ENCODE measurements at places on chromosomes 2 and 18. TPM values are rescaled to one million over a fixed set of nuclear protein-coding genes. Genes with fewer than 3 reads are reported as not detected.

GRCh38 chr2:176149481-176149938 lies 1.8 kb upstream of the HOXD4 start:
- H3K27me3 ChIP-seq: peaks cover 64% of the 10 kb centered on the region
- H3K4me1 ChIP-seq: no peaks in the 10 kb centered on the region
- H3K36me3 ChIP-seq: no peaks in the 10 kb centered on the region
- no peak overlapping the region for H3K27ac ChIP-seq

DNA sequence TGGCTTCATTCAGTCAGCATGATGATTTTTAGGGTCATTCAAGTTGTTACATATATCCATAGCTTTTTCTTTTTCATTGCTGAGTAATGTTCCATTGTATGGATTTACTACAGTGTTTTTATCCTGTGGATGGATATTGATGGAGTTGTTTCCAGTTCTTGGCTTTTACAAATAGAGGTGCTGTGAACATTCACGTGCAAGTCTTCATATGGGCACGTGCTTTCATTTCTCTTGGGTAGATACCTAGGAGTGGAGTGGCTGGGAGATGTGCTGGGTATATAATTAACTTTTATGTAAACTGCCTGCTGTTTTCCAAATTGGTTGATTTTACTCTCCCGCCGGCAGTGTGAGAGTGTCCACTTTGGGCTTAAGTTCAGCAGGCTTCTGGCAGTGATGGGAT lies 16.5 kb downstream of the AGAP1 start:
- H3K4me3 ChIP-seq: no peak overlapping the region
- no peaks in the 10 kb centered on the region for H3K4me1 ChIP-seq
- DNase-seq: no peak
- no peaks in the 10 kb centered on the region for H3K36me3 ChIP-seq

GRCh38 chr18:51020536-51020935 lies 9.5 kb upstream of the SMAD4 start:
- peaks cover 1% of the 10 kb centered on the region for H3K4me1 ChIP-seq
- no peak for DNase-seq
- H3K27me3 ChIP-seq: no peaks in the 10 kb centered on the region

GRCh38 chr2:156486147-156486546 lies 50.0 kb downstream of the GPD2 start:
- H3K27ac ChIP-seq: no peak overlapping the region
- no peaks in the 10 kb centered on the region for H3K36me3 ChIP-seq
- no peaks in the 10 kb centered on the region for H3K4me1 ChIP-seq
- H3K4me3 ChIP-seq: no peak overlapping the region
- no peak for DNase-seq
- no peaks in the 10 kb centered on the region for H3K27me3 ChIP-seq

GRCh38 chr2:70029814-70030409 lies 57.4 kb upstream of the PCBP1 start:
- H3K4me1 ChIP-seq: no peaks in the 10 kb centered on the region

DNA sequence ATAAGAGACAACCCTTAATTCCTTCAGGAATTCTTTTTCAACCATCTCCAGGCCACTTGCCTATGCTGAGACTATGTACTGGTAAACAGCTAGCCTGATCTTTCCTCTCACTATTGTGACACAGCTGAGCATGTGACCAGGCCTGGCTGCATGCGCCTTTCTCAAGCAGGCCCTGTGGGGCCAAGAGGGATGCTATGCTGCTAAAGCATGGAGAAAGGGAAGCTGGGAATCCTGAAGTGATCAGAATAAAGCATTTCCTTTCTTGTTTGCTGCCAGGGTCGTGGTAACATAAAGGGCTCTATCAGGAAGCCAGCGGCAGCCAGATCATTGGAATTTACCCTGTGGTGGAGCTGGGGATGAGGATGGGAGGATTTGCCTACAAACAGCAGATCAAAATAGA lies 29.8 kb upstream of the LCLAT1 start:
- DNase-seq: no peak
- no peak overlapping the region for H3K27ac ChIP-seq
- peaks cover 18% of the 10 kb centered on the region for H3K4me1 ChIP-seq
- H3K36me3 ChIP-seq: no peaks in the 10 kb centered on the region
- no peaks in the 10 kb centered on the region for H3K27me3 ChIP-seq

GRCh38 chr2:230861552-230862255 lies 3.0 kb upstream of the ITM2C start:
- no peaks in the 10 kb centered on the region for H3K36me3 ChIP-seq
- H3K4me1 ChIP-seq: peaks cover 27% of the 10 kb centered on the region
- H3K4me3 ChIP-seq: no peak overlapping the region
- DNase-seq: no peak

- no peak overlapping the region for H3K27ac ChIP-seq
- no peaks in the 10 kb centered on the region for H3K4me1 ChIP-seq
- DNase-seq: no peak
- H3K27me3 ChIP-seq: no peaks in the 10 kb centered on the region
- H3K36me3 ChIP-seq: no peaks in the 10 kb centered on the region
- no peak overlapping the region for H3K4me3 ChIP-seq
Measured at GRCh38 chr2:110724820-110725219, 7.6 kb upstream of the ACOXL start.

Gene ZNF396
- 1.7 TPM for total RNA-seq

Gene DNAJC5G
- not detected for total RNA-seq

Gene SLC11A1
- 2.1 TPM for total RNA-seq

Gene CD302
- total RNA-seq: 0.75 TPM

Gene DRC1
- not detected for total RNA-seq

Gene ELOA2
- total RNA-seq: not detected

Gene TDRD15
- total RNA-seq: not detected
